Substantia nigra (tissue), 51 donors: ENCODE measurements at places on chromosomes 4 and X.

GRCh38 chr4:99100876-99101275, 12.3 kb upstream of the ADH5 start:
- DNase-seq, result no peak

DNA sequence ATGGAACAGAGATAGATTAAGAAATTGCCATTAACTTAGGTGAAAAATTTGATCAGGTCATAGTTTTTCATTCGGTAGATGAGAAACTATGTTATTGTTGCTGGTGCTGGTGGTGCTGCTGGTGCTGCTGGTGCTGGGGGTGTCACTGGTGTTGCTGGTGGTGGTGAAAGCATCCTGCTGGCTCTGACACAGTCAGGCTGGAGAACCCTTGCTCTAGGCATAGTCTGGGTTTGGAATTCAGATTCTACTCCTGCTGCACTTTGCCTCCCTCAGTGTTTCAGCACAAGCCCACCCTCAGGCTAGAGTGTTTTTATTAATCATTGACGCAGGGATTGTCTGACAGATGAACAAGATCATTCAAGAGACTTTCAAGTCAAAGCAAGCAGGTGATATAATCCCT, 80.2 kb downstream of the USP46 start:
- DNase-seq, result no peak

DNA sequence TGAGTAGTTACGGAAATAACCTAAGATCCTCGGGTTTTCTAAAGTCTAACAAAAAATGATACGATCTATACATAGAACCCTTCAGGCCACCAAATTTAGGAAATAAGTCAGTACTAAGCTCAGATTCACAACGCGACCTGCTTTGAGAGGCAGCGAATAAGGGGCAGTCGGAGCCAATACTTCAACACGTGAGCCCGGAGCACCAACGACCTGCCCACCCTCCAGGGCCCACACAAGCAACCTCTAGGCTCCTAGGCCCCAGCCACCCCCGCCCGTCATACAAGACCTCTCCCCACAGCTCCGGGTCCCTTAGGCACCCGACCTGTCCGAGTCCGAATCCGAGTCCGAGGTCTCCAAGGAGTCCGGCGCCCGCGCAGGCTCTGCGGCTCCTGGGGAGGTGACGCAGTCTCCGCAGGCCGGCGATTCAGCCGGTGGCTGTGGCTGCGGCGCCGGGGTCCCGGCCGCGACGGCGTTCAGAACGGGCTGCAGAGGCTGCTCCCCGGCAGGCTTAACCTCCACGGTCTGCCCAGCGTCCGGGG, 580 bp downstream of the NAF1 start:
- peak; percentile 31 for DNase-seq

- DNase-seq, result no peak
Observed at GRCh38 chr4:94175553-94176261, 32.0 kb upstream of the SMARCAD1 start.

GRCh38 chr4:168930413-168931196, 79.5 kb downstream of the CBR4 start:
- no peak for DNase-seq

DNA sequence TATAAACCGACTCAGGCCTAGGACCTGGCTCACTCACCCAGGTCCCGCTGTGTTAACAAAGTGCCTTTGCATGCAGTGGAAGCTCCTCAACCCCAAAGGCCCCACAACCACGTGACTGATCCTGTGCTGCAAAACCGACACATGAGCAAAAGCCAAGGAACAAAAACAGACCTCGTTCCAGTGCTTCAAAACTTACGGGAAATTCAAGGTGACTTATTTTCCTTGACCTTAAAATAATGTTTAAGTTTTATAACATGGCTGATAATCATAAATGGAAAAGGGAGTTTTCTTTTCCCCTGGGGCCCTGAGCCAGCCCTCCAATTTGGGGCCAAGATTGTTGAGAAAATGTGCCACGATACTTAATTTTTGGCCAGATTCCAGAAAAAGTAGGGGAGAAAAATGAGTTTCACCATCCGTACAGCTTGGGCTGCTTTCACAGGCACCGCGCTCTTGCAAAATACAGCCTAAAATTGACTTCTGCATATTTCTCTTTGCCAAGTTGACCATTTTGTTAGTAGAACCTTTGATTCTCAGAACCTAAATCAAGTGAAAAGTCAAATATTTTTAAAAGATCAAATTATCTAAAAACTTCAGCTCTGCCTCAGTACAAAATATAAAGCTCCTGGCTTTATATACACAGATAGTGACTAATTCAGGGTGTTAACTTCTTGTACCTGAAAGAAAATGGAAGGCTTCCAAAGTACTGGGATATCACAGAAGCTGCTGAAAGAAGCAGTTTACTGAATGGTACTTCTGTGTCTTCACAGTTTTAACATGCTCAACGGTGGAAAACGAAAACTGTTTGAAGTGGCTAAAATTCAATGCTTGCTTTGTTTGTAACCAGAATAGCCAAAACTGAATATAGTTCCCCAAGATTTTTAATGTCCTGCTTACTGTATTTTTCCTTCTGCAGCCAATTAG, 93.8 kb downstream of the APBB2 start:
- DNase-seq, result peak; percentile 42

GRCh38 chr4:88106205-88106604, 52.2 kb downstream of the ABCG2 start:
- DNase-seq, result no peak

DNA sequence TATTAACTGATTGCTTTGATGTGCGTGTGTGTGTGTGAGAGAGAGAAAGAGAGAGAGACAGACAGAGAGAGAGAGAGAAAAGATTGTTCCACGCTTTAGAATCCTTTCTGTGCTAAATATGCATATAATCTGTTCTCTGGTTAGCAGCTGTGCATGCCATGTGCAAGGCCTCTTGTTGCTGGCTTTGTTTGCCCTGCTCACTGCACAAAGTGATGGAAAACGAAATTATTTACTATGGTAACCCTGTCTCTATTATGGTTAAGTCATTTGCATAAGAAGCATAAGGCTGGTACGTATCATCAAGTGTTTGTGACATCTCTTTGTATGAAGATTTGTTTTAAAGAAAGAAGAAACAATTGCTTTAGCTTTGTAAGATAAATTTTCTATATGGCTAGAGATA, 190.2 kb upstream of the POF1B start:
- no peak for DNase-seq

DNA sequence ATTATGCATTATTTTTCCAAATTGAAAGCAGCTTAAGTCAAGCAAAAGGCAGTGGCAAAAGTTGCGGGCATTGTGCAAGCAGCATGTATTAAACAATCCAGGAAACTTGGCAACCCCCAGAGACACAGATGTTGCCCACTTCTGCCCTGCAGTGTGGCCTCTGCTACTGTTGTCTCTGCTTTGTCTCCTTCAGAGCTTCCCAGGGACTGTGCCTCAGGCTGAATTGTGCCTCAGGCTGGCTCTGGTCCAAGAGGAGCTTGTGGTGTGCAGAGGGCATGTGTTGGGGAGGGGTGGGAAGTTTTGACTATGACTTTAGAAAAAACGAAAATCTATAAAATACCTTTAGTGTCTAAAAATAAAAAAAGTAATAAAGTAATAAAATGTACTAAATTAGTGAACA, 201.4 kb downstream of the CCSER1 start:
- no peak for DNase-seq

GRCh38 chr4:167831855-167832254, 260.5 kb upstream of the ANXA10 start:
- no peak for DNase-seq

DNA sequence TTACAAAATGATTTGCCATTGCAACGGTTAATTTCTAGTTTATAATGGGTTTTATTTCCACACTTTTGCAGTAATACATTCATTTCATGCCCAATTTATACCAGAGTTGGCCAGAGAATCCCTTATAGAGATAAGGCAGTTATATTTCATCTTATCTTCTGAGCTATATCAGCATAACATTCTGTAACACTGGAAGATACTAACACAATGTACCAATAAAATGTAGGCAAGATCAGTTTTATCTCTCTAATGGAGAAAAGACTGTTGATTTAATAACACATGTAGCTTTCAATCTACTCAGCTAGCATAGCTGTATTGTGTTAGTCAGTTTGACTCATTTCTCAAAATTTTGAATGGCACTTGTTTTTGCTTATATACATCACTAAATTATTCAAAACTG, 738.6 kb downstream of the TRAM1L1 start:
- DNase-seq, result no peak

- DNase-seq, result no peak
Observed at GRCh38 chr4:7074426-7074825, 6.6 kb upstream of the GRPEL1 start.

DNA sequence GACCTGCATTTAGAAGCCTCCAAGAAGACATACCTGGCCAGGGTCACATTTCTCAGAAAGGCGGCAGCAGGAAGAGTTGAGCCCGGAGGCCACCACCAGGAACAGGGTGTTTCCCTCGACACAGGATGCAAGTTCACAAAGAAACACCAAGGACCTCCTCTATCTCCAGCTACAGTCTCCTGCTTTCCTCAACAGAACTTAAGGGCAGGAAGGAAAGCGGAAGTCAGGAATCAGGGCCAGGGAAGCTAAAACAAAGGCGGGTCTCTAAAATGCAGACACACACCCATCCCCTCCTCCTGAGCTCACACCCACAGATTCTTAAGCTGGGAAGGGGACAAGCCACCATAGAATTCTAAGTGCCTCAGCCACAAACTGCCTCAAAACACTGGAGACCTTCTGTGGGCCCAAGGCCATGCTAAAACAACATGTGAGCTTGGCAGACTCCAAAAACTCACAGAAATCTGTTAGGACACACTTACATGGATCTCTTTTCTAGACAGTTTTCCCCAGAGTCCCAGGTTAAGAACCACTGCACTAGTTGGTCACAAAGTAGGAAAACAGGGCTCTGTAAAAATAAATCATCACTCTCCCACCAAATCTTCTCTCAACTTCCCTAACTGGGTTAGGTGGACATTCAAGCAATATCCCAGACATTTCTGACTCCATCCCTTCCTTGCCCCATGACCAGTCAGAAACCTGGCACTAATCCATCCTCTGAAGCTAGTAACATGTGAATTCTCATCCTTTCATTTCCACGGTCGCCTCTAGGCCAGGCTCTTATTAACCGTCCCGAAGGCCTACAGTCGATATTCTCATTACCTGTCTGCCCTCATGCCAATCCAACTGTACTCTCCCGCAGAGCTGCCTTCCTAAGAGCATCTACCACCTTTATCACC, 163.2 kb downstream of the APBB2 start:
- DNase-seq, result no peak
